ENCODE measurements at places on chromosomes 12 and 14. TPM values are rescaled to one million over a fixed set of nuclear protein-coding genes. Genes with fewer than 3 reads are reported as not detected.

The RNASE3 gene
- not detected for total RNA-seq

The PDZRN4 gene
- not detected for total RNA-seq

The FLVCR2 gene
- 3.7 TPM for total RNA-seq

The IFI27 gene
- 2.0 TPM for total RNA-seq

The KRT2 gene
- total RNA-seq: 0.08 TPM

DNA sequence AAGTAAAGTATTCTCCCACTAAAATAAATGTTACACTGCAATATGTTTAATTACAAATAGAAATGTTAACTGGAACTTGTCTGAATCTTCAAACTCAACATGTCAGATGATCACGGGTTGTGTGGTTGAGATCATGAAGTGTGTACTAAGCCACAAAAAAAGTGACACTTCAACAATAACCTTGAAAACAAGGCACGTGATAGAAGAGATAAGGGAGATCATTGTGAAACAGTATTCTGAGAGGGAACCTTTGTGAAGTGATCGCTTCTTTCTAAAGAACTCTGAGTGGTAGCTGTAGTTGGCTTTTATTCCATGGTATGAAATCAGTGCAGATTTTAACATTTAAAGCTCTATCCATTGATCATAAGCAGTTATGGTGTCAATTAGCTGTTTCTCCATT, 60.0 kb downstream of the LIN52 start:
- DNase-seq: no peak

GRCh38 chr14:99759546-99759925, 33.7 kb upstream of the EML1 start:
- DNase-seq: no peak

- no peak for DNase-seq
Observed at GRCh38 chr12:75877763-75878621, 153.6 kb downstream of the PHLDA1 start.

- DNase-seq: no peak
Observed at GRCh38 chr14:79551523-79551922, 659.8 kb downstream of the DIO2 start.

DNA sequence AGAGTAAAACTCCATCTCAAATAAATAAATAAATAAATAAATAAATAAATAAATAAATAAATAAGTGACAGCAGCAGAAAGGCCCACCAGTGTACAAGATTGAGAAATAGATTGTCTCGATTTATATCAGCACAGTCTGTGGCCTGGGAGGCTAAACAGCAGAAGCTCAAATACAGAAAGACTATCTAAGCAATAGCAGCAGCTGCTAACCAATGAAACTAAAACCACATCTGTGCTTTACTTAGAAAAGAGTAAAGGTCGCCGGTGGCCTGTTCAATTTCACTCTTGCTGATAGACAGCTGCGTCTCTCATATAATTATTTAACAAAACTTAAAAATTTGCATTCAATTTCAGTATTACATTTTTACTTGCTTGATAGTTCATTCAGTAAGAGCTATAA, 325.7 kb downstream of the CEP128 start:
- DNase-seq: peak; percentile 3

DNA sequence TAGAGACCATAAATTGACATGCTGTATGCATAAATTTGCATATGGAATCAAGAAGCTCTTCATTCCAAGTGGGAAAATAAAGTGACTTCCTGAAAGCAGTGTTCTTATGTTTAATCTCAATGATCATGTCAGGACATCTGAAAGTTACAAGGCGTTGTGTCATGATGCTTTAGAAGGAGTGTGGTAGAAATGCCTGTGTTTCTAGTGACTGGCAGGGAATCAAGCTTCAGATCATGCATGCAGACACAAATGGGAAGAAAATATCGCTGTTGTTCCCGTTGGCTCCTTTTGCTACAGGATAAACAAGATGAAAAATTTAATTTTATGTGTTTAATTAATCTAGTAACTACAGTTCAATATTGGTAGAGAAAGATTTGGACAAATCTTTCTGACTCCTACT, 298.1 kb upstream of the SYT1 start:
- no peak for DNase-seq

- DNase-seq: no peak
Observed at GRCh38 chr14:101861464-101861863, 100.0 kb downstream of the PPP2R5C start.

The VWF gene
- total RNA-seq: 0.23 TPM

DNA sequence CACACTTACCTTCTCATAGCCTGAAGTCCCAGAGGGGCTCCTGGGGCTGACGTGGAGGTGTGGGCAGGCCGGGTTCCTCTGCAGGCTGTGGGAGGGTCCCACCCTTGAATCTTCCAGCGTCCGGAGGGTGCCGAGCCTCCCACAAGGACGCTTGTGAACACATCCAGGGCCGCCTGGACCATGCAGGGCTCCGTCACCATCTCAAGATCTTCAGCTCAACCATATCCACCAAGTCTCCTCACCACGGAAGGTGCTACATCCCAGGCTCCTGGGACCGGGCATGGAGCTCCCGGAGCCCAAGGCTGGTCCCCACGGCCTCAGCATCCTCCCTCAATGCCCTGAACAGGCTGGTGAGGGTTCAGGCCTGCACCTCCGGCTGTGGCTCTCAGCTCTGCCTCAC, 10.7 kb upstream of the FBRSL1 start:
- no peak for DNase-seq

The DEGS2 gene
- 2.5 TPM for total RNA-seq

DNA sequence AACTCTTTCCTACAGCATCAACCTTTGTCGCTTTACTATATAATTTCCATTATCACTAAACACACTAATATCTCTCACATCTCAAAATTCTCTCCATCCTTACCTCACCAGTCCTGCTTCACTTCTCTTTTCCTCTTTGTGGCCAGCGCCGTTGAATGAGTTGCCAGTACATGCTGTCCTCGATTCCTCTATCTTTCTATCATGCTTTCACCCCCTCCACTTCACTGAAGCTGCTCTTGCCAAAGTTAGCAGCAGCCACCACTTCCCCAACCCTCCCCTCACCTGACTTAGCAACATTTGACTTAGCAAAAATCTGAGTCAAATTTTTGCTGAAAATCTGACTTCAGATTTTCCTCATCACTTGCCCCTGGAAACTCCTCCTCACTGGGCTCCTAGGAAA, 210.4 kb downstream of the ANO6 start:
- DNase-seq: no peak

- no peak for DNase-seq
Observed at GRCh38 chr12:9344541-9344940, 136.3 kb upstream of the PZP start.

The KRT72 gene
- not detected for total RNA-seq

The RDH12 gene
- not detected for total RNA-seq

The SMOC1 gene
- total RNA-seq: not detected

DNA sequence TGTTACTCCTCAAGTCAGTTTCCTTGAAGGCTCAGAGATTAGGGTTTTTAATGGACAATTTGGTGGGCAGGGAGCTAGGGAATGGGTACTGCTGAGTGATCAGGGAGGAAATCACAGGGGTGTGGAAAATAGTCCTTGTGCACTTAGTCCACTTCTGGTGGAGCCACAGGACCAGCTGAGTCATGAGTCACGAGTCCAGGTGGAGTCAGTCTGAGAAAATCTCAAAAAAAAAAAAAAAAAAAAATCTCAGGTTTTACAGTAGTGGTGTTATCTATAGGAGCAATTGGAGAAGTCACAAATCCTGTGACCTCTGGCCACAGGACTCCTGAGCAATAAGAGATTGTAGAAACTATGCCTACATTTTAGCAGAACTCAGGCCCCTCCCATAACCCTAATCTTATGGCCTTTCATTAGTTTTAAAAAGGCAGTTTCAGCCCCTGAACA, 28.2 kb upstream of the AMN1 start:
- no peak for DNase-seq

Data from GM12878 (cell line).